ENCODE measurements at places on chromosomes 12 and 14.
A peak's percentile ranks its signal among the peaks of the same experiment; 100 is the strongest.

DNA sequence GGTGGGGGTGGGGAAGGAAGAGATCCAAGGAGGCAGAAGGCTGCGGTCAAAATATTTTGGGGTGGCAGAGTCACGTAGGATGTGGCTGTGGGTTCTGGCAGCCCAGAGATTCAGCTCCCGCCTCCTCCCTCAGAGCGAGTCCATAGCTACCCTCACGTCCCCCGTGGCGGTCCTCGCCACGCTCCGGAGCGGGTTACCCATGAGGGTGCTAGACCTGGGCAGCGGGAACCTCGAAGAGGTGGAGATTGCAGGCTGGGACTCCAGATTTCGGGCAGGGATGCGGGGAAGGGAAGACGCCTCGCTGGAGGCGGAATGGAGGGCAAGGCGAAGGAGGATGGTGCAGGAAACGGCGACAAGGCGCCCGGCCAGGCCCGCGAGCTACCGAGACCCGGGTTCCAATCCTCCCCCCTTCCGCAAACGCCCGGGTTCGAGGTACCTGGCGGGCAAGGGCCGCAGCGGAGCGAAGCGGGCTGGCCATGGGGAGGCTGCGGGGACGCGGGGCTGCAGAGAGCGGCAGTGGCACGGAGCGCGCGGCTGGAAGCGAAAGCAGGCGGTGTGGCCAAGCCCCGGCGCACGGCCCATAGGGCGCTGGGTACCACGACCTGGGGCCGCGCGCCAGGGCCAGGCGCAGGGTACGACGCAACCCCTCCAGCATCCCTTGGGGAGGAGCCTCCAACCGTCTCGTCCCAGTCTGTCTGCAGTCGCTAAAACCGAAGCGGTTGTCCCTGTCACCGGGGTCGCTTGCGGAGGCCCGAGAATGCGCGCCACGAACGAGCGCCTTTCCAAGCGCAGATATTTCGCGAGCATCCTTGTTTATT lies 46.2 kb downstream of the BCAT1 start:
- H3K4me1 ChIP-seq, result peaks cover 17% of the 10 kb centered on the region
- H3K27ac ChIP-seq, result no peak overlapping the region
- H3K27me3 ChIP-seq, result peaks cover 20% of the 10 kb centered on the region
- peak overlapping the region; percentile 84 for H3K4me3 ChIP-seq
- DNase-seq, result no peak

DNA sequence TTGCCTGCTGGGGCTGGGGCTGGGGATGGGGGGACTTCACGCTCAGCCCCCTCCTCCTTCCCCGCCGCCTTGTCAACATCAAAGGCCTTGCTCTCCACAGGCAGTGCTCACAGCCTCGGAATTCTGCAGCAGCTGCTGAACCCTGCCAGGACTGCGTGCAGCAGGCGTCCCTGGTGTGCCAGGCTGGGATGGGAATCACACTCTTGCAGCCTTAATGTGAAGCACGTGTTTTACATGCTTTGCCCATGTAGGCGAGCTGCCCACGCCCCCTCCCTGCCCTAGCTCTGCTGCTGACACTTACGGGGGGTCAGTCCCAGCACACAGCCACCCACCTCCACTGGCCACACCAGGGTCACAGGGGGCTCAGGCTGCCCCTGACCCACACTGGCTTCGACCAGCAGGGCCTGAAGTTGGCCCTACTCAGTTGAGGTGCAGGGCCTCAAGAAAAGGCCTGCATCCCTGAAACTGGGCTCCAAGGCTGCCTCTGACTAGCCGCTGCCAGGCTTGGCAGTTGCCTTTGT lies 276.2 kb upstream of the RTL1 start:
- no peaks in the 10 kb centered on the region for H3K4me1 ChIP-seq
- no peak overlapping the region for H3K4me3 ChIP-seq
- no peak for DNase-seq
- H3K27ac ChIP-seq, result no peak overlapping the region
- no peaks in the 10 kb centered on the region for H3K27me3 ChIP-seq

DNA sequence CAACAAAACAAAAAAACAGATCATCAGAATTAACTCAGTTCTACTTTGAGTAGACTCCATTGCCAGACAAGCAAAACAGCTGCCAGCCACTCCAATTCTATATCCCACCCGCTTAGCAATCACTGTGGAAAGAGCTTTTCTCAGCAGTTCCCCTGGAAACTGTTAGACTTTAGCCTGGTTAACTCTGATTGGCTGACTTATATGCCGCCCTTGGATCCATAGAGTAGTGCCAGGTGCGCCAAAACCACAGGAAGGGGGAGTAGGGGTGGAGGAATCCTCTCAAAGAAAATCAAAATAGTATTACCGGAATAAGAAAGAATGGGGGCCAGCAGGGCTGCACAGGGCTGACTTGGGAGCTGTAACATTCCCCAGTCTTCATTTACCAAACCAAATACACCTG lies 5.4 kb upstream of the EML5 start:
- H3K4me3 ChIP-seq, result no peak overlapping the region
- no peaks in the 10 kb centered on the region for H3K36me3 ChIP-seq
- no peaks in the 10 kb centered on the region for H3K4me1 ChIP-seq
- H3K27me3 ChIP-seq, result peaks cover 33% of the 10 kb centered on the region

DNA sequence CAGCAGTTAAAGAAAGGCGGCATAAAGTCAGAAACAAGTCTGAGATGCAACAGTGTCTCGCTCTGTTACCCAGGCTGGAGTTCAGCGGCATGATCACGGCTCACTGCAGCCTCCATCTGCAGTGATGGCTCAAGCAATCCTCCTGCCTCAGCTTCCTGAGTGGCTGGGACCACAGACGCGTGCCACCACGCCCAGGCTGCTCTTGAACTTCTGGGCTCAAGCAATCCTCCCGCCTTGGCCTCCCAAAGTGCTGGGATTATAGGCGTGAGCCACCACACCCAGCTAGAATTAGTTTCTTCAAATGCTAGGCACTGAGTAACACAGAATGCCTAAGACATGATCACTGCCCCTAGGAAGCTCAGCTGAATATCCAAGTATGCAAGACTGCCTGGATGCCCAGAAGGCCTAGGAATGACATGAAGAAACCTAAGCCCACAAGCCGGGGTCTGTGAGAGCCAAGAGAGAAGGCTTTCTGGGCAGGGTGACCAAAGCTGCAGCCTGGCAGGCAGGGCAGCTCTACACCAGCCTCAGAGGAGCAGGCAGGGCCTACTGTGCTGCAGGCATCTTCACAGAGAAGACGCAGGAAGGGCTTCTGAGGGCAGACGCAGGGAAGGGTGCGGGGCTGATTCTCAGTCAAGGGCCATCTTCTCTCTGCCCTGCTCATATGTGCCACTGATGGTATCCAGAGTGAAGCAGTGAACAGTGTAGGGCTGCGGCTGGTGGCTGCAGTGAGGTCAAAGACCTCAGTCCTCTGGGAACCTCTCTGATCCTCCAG lies 4.3 kb upstream of the PPP2R5C start:
- peaks cover 10% of the 10 kb centered on the region for H3K4me1 ChIP-seq
- no peaks in the 10 kb centered on the region for H3K36me3 ChIP-seq
- peaks cover 10% of the 10 kb centered on the region for H3K27me3 ChIP-seq
- no peak for DNase-seq
- no peak overlapping the region for H3K4me3 ChIP-seq

DNA sequence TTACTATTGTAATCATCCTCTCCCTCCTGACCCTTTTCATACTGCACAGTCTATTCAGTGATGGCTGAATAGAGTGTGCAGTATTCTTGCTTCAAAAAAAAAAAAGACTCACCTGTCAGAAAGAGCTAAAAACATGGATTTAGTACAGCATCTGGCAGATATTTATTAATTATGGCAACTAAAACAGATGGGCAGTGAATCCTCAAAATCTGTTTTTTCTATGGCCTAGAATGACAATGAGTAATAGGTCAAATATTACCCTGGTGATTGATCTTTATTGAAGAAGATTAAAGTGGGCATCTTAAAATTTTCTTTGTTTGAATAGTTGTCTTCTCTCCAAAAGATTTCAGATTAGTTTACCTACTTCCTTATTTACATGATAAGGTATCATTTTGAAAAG lies 543.6 kb downstream of the FOXG1 start:
- H3K36me3 ChIP-seq, result no peaks in the 10 kb centered on the region
- H3K4me1 ChIP-seq, result no peaks in the 10 kb centered on the region
- no peak for DNase-seq
- H3K4me3 ChIP-seq, result no peak overlapping the region
- H3K27ac ChIP-seq, result no peak overlapping the region

DNA sequence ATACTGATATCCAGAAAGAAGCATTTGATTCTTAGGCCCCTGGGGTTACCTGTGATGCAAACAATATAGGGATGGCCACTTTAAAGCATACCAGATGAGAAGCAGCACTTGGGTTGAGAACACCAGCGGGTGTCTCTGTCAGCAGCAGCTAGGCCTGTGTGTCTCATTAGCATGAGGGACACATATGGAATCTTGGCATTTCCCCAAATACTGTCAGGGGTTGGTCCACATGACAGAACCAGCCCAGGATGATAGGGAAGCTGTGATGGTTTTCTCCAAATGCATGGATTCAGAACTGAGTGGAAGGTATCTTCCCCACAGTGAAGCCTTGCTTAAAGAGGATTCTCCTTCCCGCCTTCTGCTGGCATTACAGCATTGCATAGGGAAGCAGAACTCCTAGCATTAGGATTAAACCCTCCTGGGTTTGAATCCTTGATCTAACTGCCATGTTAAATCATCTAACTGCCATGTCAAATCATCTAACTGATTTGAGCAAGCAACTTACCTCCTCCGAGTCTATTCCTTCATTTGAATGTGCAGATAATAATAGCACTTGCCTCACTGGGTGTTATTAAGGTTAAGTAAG lies 111.5 kb upstream of the WSCD2 start:
- no peaks in the 10 kb centered on the region for H3K36me3 ChIP-seq
- no peak overlapping the region for H3K27ac ChIP-seq
- H3K27me3 ChIP-seq, result peaks cover 26% of the 10 kb centered on the region
- no peak for DNase-seq

GRCh38 chr12:89833337-89834252 lies 125.0 kb upstream of the ATP2B1 start:
- no peaks in the 10 kb centered on the region for H3K4me1 ChIP-seq
- no peak overlapping the region for H3K27ac ChIP-seq
- H3K36me3 ChIP-seq, result no peaks in the 10 kb centered on the region
- no peak for DNase-seq

DNA sequence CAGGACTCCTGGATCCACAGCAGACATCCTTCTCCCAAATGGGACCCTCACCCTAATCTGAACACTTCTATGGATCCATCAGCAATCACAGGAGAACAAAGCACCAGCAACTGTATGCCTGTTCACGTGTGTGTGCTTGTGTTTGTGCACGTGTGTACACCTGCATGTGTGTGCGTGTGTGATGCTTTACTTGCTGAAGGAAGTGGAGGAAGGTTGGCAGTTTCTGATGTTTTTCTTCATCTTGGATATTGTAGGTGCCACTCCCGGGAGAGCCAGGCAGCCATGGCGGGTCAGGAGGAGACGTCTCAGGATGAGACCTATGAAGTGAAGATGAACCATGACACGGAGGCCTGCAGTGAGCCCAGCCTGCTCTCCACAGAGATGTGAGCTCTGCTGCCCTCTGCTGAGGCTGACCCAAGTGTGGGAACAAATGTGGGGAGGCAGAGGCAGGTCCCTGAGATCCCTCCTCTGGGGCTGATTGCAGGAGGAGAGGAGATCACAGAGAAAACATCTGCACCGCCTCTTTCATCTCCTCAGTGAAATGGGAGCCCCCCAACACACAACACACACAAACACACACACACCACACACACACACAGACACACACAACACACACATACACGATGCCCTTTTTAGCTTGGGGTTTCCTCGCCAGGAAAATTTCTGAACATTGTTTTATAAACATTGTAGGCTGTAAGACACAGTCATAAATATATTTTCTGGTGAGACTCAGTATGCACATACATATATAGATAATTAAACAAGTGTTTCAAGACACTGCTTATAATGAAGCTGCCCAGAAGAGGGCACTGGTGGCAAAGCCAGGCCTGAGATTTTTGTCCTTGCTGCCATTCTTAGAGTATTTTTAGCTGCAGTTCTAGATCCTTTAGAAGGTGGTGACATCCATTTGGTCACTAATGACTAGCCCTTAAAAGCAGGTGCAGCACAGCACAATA lies 112.2 kb upstream of the FKBP4 start:
- no peaks in the 10 kb centered on the region for H3K27me3 ChIP-seq
- peak overlapping the region; percentile 96 for H3K27ac ChIP-seq
- peaks cover 4% of the 10 kb centered on the region for H3K4me1 ChIP-seq
- peak; percentile 30 for DNase-seq
- no peaks in the 10 kb centered on the region for H3K36me3 ChIP-seq

DNA sequence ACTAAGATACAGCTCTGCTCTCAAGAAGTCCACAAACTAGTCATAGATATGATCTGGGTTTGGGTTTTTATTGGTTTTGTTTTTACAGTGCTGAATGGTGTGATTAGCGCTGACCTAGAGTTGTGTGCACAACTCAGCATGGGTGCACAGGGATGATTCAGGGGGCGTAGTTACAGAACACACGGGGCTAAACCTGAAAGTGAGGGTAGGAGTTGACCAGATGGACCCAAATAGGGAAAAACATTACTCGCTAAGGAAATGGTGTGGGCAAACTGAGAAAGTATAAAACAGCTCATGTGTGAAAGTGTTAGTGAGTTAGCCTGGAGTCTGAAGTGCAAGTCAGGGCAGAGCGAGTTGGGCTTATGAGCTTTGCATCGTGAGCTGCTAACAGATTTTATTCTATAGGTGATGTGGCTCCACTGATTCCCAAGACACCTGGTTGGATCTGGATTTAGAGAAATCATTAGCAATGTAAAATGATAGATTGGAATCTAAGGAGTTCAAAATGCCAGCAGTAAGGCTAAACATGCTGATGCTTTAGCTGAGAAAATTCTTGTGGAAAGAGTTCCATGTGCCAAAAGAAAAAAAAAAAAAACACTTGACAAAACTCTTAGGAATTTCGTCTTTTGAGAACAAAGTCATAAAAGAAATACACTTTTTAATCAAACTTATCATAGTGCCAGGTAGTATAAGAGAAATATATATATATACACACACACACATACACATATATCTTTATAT lies 134.9 kb downstream of the SLC5A8 start:
- H3K27me3 ChIP-seq, result peaks cover 2% of the 10 kb centered on the region
- H3K4me1 ChIP-seq, result no peaks in the 10 kb centered on the region
- no peak for DNase-seq
- H3K27ac ChIP-seq, result no peak overlapping the region

DNA sequence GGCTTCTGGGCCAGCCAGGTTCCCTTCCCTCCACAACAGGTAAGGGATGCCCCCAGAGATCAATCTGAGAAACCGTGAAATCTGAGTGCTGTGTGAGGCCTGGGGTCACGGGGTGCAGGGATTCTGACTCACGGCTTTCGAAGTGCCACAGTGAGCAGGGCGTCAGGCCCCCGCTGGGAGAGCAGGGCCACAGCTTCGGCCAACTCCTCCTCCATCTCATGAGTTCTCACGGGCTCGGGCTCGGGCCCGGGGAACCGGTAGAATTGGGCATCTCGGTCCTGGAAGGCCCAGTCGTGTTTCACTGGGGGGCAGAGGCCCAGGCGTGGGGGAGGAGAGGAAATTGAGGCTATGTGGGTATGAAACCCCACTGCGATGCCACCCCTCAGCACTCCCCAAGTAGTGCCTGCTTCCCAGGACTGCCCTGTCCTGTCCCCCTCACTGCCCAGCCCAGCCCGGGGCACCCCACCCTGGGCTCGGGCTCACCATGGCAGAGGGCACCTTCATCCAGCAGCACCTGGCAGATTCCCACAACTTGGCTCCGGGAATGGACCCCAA lies 7.7 kb downstream of the RAPGEF3 start:
- no peak overlapping the region for H3K27ac ChIP-seq
- no peaks in the 10 kb centered on the region for H3K27me3 ChIP-seq
- H3K4me3 ChIP-seq, result no peak overlapping the region
- H3K36me3 ChIP-seq, result no peaks in the 10 kb centered on the region
- H3K4me1 ChIP-seq, result peaks cover 2% of the 10 kb centered on the region

- H3K4me1 ChIP-seq, result peaks cover 42% of the 10 kb centered on the region
- H3K4me3 ChIP-seq, result peak overlapping the region; percentile 87
- no peaks in the 10 kb centered on the region for H3K27me3 ChIP-seq
Measured at GRCh38 chr12:121799842-121800693, 3.7 kb upstream of the SETD1B start.

- no peak overlapping the region for H3K27ac ChIP-seq
- DNase-seq, result no peak
- no peaks in the 10 kb centered on the region for H3K36me3 ChIP-seq
- H3K27me3 ChIP-seq, result no peaks in the 10 kb centered on the region
Measured at GRCh38 chr14:68548194-68549076, 244.4 kb downstream of the ZFP36L1 start.

Data from naive thymus-derived CD8-positive, alpha-beta T cell (primary cell).